ENCODE measurements at places on chromosomes 5 and 9. TPM values are rescaled to one million over a fixed set of nuclear protein-coding genes. Genes with fewer than 3 reads are reported as not detected.

GRCh38 chr5:31809050-31809870 lies 170.3 kb downstream of the PDZD2 start:
- DNase-seq, result peak; percentile 80

Gene CDH12
- total RNA-seq, result not detected

DNA sequence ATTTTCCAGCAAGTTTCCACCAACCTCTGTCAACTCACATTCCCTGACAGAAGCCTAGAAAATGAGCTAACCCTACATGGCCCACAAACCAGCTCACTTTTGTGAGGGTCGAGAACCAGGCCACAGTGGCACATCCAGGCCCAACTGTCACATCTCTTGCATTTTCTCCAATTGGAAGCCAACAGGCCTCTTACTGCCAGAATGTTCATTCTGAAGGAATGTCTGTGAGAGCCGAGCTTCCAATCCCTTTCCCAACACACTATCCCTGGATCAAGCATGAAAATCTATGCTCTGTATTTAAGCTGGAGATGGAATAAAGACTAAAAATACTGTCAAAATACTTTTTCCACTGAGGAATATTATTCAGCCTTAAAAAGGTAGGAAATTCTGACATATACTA lies 20.0 kb downstream of the MARCHF3 start:
- DNase-seq, result no peak

Gene MRPL50
- 15.3 TPM for total RNA-seq

Gene F2RL2
- 6.6 TPM for total RNA-seq

Gene EFNA5
- 10.8 TPM for total RNA-seq

Gene PTGDS
- total RNA-seq, result 11.8 TPM

- no peak for DNase-seq
Measured at GRCh38 chr5:103211576-103212561, 46.7 kb upstream of the MACIR start.

Gene CBY3
- not detected for total RNA-seq

Gene TLX3
- total RNA-seq, result not detected

DNA sequence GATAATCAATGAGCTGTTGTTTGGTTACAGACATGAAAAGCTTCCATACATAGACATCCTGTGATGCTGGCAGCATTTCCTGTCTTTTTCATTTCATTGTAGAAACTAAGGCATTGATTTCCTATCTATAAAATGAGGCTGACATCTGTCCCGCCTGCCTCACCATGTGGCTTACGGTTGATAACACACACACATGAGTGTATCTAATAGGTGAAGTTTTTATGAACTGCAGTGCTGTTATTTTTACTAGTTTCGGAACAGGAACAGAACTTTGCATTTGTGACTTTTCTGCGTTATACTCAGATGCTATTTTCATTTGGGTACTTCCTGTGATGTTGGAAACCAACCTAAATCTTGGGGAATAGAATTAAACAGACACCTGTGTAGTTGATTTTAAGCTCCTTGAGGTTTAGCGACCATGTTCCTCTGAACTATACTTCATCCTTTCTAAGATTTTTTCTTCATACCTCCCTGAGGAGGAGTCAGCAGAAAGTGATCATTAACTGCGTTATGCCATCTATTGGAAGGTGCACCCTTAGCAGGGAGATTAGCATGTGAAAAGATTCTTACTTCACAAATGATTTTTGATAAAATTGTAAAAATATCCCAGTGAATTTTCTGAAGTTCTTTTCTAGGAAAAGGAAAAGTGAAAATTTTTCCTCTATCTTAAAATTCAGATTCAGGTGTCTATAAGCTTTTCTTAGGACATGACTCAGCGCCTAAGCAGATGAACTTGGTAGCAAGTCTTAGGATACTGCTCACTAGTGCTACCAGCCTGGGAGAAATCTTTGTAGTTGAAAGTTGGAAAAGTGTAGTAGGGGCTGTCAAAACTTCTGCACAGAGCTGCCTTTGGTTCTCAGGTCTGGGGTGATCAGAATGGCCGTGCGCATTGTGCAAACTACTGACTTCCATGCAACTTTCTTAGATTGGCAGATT lies 134.5 kb downstream of the TRIO start:
- DNase-seq, result no peak

GRCh38 chr5:33300209-33300742 lies 140.5 kb upstream of the TARS1 start:
- no peak for DNase-seq

Gene STOM
- total RNA-seq, result 330 TPM

Gene SECISBP2
- total RNA-seq, result 41.8 TPM

GRCh38 chr5:81495286-81495685 lies 101.4 kb upstream of the ACOT12 start:
- DNase-seq, result no peak

DNA sequence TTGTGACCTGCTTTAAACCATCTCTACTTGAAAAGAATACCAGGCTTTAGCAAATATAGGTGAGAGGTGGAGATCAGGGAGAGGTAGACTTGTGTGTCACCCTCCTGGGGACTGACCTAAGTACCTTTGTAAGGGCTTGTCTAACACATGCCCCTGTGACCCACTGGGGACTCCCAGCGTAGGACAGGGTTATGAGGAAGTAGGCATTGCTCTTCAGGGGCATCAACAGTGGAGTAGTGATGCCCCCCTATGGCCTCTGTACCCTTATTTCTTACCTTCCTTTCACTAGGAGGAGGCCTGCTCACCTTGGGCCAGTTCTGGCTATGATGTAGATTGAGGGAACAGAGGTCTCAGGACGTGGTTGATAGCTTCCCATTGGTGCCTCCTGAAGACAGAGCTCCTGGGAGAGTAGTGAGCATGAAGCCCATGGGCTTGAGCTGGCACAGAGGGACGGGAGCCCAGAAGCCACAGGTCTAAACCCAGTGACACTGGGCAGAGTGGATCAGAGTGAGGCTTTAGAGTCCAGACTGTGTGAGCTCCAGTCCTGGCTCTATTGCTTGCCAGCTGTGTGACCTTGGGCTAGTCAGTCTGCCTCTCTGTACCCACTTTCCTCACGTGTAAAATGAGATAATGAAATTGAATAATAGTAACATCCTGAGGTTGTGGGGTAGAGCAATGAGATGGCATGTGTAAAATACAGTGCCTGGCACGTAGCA lies 191.7 kb downstream of the AOPEP start:
- DNase-seq, result peak; percentile 38

- DNase-seq, result no peak
Measured at GRCh38 chr5:164184158-164184557, 678.7 kb downstream of the MAT2B start.

GRCh38 chr5:168318240-168318639 lies 26.8 kb downstream of the WWC1 start:
- no peak for DNase-seq
